ENCODE measurements at places on chromosomes 5 and 9. TPM values are rescaled to one million over a fixed set of nuclear protein-coding genes. Genes with fewer than 3 reads are reported as not detected.

GPR151 gene
- not detected for total RNA-seq

LCN9 gene
- total RNA-seq, result not detected

SPINK1 gene
- total RNA-seq, result not detected

OR5C1 gene
- total RNA-seq, result not detected

ANKRD18B gene
- total RNA-seq, result 0.59 TPM

LPAR1 gene
- 119 TPM for total RNA-seq

OR1Q1 gene
- total RNA-seq, result not detected

PRR7 gene
- total RNA-seq, result 10.0 TPM

HRCT1 gene
- 1.8 TPM for total RNA-seq

- DNase-seq, result no peak
Measured at GRCh38 chr9:104269374-104269773, 175.3 kb downstream of the SMC2 start.

DNA sequence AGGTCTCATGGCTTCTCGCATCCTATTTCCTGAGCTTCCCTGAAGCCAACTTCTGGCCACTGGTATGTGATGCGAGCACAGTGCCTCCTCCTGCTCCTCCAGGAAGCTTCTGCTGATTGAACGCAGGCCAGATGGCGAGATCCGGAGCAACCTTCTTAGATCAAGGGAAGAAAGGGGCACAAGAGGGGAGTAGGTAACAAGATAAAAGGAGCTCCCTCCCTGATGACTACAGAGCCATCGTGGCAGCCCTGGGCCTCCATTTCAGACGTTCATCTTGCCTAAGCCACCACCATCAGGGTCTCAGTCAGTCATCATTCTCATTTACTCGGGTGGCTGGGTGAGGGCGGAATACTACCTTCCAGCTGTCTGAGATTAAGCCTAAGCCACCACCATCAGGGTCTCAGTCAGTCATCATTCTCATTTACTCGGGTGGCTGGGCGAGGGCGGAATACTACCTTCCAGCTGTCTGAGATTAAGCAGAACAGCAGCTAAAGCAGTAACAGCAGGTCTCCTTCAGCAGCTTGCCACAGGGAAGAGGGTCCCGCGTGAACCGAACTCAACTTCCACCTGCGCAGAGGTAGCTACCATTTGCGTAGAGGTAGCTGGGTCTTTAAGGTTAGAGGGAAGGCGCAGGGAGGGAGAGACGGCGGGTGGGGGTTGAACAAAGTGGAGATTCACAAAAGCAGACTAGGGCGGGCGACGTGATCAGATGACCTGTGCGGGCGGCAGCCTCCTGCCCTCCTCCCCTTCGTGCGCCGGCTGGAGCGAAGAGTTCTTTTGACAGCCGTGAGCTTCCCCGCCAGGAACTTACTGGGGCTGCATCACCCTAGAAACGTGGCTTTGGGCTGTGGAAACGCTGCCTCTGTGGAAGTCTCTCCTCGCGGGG, 27.9 kb upstream of the MGAT1 start:
- DNase-seq, result no peak

DNA sequence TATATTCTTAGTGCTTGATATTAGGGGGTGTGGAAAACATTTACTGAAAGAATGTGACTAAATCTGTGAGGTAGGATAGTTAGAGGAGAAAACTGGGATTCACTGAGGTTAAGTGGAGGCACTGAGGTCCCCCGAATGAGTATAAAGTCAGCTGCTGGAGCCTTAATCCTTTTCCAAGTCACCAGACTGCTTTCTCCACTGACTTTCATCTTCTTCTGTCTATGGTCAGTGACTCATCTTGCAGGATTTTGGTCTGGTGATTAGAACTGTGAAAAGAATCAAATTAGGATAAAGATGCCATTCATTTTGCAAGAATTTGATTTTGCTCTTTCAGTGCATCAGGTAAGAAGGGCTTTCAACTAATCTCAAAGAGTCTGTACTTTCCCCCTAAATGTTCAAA, 89.3 kb upstream of the ALDH1A1 start:
- DNase-seq, result no peak

GRCh38 chr5:8845296-8845695, 700.6 kb downstream of the SEMA5A start:
- peak; percentile 90 for DNase-seq

DNA sequence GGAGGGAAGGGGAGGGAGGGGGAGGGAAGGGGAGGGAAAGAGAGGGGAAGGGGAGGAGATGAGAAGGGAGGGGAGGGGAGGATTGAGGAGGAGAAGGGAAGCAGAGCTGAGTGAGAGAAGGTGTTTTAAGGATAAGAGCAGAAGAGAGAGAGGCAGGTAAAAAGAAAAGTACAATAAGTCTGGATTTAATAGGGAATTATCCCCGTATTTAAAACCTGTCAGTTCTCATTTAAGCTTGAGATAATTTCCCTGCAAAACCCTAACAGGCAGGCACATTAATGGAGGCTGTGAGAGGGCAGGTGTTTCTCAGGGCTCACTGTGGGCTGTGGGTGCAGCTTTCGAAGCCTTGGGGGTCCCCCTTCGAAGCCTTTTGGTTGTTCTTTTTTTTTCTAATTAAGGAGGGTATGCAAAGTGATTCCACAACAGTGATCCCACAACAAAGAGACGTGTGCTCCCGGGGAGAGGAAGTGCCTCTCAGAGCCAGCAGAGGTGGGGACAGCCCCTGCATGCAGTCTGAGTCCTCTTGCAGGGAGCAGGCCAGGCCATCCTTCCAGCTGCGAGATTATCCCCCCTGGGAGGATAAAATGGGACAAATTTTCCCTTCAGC, 317.9 kb upstream of the IRX1 start:
- DNase-seq, result no peak

- DNase-seq, result peak; percentile 71
Measured at GRCh38 chr9:135609366-135609955, 29.9 kb downstream of the GLT6D1 start.

DNA sequence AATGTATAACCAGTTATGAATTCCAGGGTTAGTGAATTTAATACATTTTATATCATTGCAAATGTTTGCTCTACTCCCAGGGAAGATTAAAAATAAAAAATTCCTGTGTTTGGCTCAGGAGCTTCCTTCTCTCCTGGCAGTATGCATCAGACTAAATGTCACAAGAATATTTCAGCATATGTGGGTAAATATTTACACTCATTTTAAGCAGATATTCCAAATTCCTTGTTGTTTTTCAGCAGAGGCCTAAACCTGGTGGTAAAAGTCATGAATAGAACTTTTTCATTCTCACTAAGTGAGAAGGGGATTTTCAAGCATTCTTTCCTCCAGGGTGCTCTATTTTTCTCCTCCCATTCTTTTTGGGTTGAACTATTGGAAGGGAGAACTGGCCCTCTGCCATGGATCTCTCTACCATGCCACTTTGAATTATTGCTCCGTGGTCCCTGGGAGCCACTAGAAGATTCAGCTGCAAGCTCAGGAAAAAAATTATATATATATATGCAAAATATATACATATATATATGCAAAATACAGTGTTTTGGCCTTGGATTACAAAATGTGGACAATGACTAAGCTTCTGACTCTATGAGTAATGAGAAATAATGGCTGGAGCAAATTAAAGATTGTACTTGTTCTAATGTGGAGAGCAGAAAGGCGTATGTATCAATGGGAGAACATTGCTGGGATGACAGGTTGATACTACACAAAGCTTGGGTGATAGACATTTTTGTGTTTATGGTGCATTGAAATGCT, 180.6 kb upstream of the PAPPA start:
- DNase-seq, result no peak

GRCh38 chr5:133196441-133197085, 144.8 kb downstream of the HSPA4 start:
- DNase-seq, result no peak

DNA sequence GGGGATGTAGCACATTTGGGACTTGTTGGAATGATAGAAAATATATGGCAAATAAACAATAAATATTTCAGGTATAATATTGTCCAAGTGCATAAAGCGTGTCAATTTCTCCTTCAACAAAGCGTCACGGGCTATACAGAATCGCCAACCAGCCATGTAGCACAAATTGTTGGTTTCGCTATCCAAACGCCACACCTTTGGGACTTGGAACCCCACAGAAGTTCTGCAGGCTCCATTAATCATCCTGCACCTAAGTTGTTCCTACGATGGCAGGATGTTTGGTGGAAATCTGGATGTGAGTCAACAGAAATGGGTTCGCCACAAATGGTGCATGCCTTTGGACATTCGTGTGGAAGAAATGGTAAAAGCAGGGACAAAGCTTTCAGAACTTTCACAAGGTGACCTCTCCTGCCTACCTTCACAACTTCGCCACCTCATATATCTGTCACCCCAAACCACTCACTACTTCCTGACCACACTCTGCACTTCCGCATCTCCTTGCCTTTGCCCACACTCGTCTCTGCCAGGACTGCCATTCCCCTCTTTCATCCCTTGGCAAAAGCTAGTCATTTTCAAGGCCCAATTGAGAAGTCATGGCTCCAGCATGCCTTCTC, 95.7 kb downstream of the LHFPL2 start:
- DNase-seq, result no peak

- DNase-seq, result no peak
Measured at GRCh38 chr5:147430628-147431027, 79.2 kb downstream of the DPYSL3 start.

- DNase-seq, result no peak
Measured at GRCh38 chr9:136648751-136649150, 14.0 kb upstream of the EGFL7 start.

DNA sequence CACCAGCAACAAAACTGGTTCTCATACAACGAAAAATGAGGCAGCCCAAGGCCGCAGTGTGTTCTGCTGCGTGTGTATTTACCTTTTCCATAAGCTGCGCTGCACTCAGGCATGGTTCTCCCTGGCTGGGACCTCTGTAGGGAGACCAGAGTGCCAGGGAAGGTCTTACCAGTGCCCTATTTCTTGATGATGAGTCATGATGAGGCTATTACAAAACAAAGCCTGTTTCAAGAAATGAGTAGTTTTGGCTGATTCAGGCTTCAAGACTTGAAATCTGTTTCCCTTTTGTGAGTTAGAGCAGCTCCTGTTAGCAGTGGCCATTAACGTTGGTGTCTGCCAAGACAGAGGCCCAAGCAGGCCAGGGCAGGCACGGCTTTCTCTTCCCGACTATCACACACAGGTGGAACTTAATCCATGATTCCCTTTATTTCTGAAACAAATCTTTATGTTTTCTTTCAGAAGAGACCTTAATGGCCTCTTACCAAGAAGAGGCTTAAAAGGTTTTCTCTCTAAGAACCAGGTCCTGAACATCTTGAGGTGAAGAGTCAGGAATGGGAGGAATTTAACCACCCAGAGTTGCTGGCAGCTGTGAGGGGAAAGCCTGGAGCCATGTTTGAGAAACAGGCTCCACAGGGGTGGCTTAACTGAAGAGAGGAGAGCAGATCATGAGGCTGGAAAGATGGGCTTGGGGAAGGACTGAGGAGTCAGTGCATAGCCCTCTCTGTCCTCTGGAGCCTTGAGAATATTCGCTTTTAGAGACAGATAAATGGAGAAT, 41.4 kb upstream of the TIFAB start:
- peak; percentile 97 for DNase-seq

DNA sequence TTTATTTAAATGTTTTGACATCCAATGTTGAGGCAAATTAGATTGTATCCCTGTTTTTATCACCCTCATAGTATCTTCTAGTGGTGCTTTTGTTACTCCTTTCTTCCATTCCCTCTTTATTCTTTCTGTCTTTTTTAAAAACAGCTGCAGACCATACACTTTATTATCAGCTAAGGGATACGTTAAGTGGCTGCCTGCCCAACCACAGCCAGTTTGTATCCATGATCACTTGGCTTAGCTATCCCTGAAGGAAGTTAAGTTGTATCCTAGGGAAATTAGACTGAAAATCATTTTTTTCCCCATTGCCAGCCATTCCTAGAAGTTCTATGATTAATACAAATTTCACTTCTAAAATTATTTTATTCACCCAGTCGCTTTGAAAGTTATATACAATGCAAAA, 1032.7 kb downstream of the NR2F1-AS1 start:
- no peak for DNase-seq

- DNase-seq, result peak; percentile 10
Measured at GRCh38 chr5:35777358-35778087, 79.2 kb upstream of the IL7R start.

DNA sequence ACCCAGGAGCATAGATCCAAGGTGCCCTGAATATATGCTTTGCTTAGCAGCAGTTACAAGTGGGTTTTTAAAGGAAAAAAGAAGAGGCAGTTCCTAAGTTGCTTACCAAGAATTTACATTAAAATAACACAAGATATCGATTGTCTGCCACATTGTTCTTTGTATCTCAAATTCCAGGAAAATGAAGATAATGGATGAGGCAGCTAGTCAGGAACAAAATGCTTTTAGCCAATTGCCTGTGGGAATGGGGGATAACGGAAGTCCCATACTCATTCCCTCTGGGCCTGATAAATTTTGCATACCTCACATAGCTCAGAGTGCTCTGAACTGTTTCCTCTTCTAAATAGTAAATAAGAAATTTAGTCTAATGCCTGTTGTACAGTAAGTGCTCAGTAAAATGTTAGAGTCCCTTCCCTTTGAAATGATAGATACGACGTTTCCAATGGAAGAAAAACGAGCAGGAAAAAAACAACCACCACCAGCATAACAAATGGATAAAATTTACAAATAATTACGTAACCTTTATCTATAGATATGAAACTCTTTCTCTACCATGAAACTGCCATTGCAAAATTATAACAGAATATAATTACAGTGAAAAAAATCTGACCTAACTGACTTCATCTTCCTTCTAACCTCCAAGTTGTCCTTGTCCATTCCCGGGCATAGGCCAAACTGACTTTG, 35.5 kb upstream of the TENT2 start:
- DNase-seq, result peak; percentile 73

- DNase-seq, result no peak
Measured at GRCh38 chr5:153136910-153137614, 353.4 kb upstream of the GRIA1 start.
